SW480 (cell line): ENCODE measurements at places on chromosomes 16 and 17.

GRCh38 chr17:69430488-69430887, 16.0 kb downstream of the MAP2K6 start:
- DNase-seq, result no peak

DNA sequence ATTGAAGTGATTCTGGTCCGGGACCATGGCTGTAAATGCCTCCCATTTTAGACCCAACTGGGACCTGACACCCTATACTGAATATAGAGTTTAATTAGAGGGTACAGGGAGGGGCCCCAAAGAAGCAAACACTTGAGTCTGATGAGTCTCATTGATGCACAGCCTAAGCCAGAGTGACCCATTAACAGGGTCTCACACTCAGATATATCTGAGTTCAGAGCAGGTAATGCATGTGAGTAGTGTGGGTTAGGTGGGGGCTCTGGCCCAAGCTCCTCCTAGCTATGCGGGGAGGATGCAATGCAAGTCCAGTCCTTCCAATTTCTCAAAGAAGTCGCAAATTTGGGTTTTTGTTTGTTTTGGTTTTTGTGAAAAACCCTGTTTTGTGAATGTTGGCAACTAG, 17.1 kb upstream of the MARCHF10 start:
- DNase-seq, result no peak

DNA sequence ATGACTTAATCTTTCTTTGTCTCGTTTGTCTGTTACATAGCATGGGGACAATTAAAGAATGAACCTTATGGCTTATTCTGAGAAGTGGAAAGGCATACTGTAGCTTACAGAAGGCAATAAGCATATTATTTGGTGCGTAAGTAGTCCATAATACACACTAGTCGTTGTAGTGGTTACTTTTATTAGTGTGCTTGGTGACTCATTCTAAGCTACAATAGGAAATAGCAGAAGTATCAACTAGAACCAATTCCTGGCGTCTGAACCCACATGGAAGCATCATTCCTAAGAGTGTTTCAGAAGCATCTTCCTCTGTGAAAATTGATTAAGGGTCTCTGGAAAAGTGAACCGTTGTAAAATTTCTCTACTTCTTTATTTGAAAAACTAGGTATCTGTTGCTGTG, 777.8 kb upstream of the EEF2KMT start:
- peak; percentile 31 for DNase-seq

DNA sequence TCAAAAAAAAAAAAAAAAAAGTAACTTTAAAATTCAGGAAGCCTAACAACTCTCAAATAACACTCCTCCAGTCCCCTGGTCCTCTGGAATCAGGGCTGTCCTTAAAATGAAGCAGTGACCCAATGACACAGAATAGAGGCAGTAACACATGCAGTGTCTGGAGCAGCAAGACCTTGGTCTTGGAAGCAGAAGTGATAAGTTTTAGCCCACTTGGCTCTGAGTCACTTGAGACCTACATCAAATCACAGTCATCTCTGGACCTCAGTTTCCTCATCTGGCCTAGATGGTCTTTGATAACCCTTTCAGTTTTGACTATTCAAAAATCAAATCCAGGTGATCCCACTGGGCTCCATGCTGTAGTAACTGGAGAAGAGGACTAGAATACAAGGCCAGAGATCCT, 39.0 kb downstream of the LYRM1 start:
- DNase-seq, result no peak

- DNase-seq, result no peak
These were observed 328.1 kb upstream of the MON1B start for GRCh38 chr16:76862901-76863300.

GRCh38 chr17:69402052-69402451, 12.4 kb upstream of the MAP2K6 start:
- DNase-seq, result peak; percentile 21

DNA sequence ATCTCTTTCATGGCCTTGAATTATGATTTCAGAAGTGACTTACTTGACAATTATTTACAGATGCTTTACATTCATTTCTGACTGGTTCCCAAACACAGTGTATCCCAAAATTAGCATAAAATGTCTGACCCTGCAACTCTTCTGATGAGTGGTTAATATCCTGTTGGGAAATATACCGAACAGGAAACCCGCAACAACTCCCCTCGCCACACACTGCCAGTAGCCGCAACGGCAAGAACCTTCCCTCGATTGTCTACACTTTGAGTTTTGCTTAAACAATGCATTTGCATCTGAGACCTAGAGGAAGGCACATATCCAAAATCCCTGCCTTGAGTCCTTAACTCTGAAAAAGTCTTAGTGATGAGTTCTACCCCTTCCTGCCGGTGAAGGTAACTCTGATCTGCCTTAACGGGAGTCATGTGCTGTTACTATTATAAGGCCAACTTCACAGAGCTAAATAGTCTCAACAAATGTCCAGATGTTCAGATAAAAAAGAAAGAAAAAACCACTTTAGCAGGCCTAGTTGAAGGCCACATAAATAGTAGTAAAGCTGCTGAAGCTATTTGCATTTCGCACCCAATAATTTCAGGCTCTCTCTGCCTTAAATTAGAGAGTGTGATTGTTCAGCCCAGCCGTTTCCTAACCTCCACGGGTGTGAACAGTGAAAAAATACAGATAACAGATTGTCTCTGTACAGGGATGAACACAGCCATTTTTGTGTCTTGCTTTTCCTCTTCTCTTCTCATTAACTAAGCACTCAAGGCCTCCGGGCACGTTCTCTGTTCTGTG, 321.1 kb downstream of the HS3ST3B1 start:
- DNase-seq, result no peak

DNA sequence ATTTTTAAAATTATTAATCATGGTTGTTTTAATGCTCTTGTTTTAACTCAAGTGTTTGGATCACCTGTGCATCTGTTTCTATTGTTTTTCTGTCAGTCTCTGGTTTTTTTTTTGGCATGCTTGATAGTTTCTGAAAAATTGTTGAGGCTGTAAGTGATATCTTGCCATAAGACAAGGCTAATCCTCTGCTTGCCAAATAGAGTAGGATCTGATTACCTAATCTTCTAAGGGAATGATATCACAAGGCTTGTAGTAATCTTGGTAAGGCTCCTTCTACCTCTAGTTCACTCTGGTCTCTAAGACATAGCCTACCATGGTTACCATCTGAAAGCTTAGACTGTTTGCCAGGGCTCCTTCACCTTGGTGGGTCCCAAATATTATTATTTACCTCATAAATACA, 81.0 kb downstream of the ATF7IP2 start:
- DNase-seq, result no peak

- no peak for DNase-seq
These were observed 47.8 kb downstream of the NFAT5 start for GRCh38 chr16:69613378-69614154.

DNA sequence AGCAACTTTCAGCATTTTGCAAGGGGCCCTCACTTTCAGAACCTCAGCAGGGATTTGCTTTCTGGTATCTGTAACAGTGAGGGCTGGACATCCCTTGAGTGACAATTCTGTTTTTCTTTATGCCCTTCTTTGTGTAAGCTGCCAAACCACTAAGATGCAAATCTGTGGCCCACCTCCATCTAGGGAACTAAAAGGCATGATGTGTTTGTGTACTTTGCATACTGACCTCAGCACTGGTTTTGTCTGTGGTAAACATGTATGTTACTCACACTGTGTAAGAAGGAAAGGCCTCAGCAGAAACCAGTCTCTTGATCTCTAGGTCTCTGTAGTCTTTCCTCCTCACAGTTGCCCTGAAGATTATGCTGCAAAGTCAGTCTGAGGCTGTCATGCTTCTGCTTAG, 396.6 kb upstream of the DYNLRB2 start:
- DNase-seq, result peak; percentile 5

DNA sequence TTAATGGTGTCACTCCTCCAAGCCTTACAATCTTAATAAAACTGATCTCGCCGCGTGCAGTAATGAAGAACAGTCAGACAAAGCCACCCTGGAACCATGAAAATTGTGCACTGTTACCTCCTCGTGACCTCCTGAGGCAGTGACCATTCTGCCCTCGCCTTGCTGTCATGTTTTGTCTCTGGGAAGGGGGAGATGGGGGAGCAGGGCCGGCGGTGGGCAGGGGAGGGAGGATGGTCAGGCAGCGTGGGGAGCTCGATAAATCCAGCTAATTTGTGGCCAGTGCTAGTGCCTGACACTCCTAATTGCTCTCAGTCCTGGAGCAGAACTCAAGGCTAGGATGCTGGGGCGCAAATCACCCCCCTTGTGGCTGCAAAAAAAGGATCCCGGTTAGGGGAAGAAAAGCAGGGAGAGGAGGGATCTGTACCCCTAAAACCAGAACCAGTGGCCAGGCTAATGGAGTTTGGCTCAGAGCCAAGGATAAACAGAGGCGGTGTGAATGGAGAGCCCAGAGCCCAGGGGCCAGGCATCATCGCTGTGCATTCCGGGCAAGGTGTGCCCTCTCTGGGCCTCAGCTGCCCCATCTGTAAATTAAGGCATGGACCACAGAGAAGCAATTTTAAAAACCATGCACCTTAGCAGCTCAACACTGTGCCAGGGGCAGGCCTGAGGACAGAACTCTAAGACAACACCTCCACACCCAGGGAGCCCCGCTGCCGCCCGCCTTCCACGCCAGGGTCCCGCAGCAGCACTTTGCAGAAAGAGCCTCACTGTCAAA, 113.3 kb downstream of the ZNF423 start:
- no peak for DNase-seq

DNA sequence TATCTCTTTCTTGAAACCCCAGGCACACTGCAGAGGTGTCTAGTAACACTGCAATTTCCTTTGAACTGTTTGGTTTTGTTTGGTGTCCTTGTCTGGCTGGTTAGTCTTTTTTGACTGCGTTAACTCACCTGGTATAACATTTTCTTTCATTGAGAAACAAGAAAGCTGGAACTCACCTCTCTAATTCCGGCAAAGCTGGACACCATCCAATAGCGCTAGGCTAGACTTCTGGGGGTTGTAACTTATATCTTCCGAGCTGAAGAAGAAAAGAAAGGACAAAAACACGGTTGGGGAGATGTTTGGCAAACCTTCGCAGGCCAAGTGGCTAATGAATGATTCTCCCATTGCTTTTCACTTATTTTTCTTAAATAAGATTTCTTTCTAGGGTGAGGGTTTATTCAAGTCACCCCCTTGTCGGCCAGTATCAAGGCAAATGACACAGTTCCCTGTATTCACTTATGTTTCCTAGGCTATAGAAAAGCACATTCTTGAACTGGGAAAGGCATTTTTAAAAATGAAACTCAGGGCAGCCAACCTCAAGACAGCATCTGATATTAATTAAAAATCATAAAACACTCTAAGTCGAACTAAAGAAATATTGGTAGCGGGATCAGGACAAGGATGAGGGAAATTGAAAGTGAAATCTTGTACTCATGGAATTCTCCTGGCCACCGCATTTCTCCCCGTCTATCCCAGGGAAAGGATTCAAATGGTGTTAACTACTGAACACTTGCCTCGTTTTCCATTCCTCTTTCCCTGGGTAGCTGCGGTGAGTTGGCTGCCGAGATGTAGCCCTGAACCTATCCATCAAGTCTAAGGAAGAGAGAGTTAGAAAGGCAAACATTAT, 95.9 kb upstream of the ZFHX3 start:
- no peak for DNase-seq

DNA sequence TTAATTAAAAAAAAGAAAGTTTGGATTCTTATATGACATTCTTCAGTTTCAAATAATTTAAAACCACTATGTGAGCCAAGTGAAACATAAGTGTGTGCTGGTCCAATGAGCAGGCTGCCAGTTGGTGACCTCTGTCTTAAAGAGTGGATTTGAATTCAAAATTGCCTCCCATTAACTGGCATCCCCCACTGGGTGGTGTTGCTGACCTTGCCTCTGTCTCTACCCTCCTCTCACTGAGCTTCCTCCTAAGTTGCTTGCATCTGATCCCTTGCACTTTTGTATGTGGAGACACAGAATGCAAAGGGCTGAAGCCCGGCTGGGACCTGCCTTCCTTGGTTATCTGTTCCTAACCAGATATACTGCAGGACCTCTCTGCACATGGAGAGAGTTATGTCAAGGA, 160.6 kb downstream of the CYLD start:
- DNase-seq, result no peak

DNA sequence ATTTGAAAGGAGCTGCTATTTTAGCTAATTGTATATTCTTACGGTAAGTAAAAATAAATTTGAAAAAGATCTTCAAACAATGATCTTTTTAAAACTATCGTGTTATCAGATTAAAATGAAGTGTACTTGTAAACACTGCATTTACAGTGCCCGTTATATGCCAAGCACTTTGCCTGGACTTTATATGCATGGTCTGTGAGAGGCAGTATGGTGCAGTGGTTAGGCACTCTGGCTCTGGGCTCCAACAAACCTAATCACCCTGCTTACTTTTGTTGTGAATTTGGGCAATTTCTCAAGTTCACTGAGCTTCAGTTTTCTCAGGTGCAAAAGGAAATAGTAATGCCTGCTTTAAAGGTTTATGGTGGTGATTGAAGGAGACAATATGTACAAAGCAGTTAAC, 1.4 kb downstream of the PMP22 start:
- no peak for DNase-seq

DNA sequence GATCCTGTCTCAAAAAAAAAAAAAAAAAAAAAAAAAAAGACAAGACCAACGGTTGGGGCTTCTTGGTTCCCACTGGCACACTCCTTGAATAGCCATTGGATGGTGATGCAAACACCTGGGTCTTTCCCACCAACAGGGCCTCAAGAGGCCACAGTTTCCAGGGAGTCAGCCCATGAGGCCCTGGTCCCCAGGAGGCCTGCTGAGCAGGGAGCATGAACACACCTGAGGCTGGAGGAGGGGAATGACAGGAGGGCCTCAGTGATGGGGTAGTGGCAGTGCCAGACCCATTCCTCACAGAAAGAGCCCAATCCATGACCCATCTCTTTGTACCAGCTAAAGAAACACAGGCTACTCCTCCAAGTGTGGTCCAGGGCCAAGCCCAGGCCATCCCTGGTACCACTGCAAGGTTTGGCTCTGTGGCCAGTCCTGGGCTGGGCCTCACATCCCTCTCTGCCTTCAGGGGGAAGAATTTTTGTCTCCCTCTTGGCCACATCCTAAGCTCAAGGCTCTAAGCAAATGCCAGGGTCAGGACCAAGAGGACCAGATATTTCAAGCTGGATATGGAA, 13.9 kb downstream of the ARL2BP start:
- no peak for DNase-seq

DNA sequence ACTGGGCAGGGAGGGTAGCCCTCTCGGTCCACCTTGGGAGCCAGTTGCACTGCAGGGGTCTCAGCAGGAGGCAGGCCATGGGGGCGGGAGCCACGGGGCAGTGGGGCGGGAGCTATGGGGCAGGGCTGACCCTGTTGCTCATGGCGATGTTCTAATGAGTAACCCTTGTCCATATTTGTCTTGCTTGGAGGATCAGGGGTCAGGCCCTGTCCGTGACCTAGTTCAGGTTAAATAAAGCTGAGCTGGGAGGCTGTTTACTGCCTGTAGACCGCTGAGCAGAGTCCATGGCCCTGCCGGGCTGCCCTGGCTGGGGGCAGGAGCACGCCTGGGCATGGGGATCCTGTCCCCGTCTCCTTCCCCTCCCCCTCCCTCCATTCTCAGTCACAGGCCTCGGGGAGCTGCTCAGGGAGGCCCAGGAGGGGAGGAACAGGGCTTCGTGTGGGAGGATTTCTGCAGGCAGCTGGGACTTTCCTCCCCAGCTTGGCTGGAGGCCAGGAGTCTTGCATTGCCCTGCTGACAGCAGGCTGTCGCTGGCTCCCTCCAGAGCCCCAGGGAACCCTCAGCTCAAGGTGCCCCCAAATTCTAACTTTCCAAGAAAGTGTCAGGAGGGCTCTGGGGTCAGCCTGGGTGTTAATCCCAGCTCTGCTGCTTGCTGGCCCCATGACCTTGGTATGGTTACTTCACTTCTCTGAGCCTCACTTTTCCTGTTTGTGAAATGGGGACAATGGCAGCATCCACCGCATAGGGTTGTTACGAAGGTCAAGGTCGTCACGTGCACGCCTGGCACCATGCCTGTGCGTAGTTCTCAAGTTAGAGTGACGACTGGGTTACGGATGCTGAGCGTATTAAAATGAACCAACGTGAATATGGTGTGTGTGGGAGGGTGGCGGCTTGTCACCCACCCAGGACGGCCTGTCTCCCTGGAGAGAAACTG, 6.1 kb upstream of the SERPINF2 start:
- no peak for DNase-seq
